Left forelimb (tissue), 1 donor: ENCODE measurements at places on chromosomes 1 and 21.

- DNase-seq, result no peak
Measured at GRCh38 chr1:26544126-26544525, 14.6 kb downstream of the RPS6KA1 start.

- no peak for DNase-seq
Measured at GRCh38 chr21:43988016-43988415, 24.1 kb upstream of the TRAPPC10 start.

GRCh38 chr1:101388904-101389546 is 152.2 kb downstream of the S1PR1 start:
- no peak for DNase-seq

- peak; percentile 36 for DNase-seq
Measured at GRCh38 chr1:110616587-110616986, 10.4 kb upstream of the KCNA2 start.

- no peak for DNase-seq
Measured at GRCh38 chr1:47564570-47564969, 126.7 kb downstream of the FOXD2 start.

GRCh38 chr1:228008391-228009115 is 1.8 kb downstream of the WNT3A start:
- peak; percentile 46 for DNase-seq

DNA sequence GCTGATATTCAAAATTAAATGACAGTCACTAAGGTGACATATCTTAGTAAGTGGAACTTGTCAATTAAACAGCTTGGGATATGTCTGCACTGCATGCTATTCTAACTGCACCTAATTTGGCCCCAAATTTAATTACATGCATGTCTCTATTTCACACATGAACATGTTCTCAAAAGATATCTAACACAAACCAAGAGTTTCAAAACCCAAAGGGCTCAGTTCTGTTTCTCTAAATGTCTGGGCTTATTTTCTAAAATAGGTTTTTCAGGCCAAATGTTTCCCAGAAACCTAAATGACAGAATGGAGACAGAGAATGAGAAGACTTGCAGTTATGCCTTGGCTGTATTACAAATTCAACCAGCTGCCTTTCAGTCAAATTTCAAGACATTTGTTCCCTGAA is 11.3 kb downstream of the RAB29 start:
- no peak for DNase-seq

DNA sequence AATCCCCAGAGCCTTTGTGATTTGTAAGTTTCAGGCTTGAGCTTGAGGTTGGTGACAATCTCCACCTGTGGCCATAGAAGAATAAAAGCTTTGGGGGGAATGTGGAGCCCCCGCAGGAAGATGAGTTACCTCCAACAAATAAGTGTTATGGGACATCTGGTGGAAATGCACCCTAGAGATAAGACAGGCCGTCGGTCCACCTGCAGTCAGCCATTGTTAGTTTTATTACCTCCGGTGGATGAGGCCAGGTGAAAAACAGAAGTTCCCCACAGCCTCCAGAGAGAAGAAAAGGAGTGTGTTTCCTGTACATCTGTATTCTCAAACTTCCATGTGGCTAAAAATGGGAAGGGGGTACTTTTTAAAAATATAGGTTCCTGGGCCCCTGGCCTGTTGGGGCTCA is 137.4 kb downstream of the KAZN start:
- DNase-seq, result no peak

GRCh38 chr1:41222496-41222895 is 19.6 kb downstream of the SCMH1 start:
- DNase-seq, result no peak

- DNase-seq, result no peak
Measured at GRCh38 chr21:41045534-41046268, 122.3 kb upstream of the BACE2 start.

- DNase-seq, result peak; percentile 6
Measured at GRCh38 chr1:211903490-211904245, 73.1 kb upstream of the LPGAT1 start.

DNA sequence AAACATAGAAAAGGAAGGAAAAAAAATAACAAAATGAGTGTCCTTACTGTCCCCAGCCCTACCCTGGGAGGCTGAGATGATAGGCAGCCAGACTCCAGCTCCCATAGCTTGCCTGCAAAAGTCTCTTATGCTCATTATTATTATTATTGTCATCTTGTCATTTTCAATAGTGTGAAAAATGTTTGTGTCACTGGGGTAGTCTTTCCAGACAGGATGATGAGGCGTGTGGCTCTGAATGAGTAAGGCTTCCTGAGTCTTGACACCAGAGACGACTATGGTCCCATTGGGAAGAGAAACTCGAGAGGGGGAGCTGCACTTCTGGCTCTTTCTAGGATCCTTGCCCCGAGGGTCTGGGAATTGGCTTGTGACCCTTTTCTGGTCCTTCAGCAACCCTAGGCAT is 1.1 kb upstream of the CYB561D1 start:
- DNase-seq, result no peak

DNA sequence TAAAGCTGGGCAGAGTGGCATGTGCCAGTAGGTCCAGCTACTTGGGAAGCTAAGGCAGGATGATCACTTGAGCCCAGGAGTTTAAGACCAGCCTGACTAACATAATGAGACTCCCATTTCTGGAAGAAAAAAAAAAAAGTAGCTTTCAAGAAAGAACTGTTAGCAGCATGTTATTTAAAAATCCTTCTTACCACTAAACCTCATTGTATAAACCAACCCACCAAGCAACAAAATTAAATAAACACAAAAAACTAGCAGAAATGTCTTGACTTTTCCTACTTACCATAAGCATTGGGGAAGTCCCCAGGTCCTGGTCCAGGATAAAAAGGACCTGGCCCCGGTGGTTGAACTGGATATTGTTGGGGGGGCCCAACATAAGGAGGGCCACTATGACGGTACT is 192.9 kb upstream of the HP1BP3 start:
- DNase-seq, result no peak

GRCh38 chr1:82564333-82564732 is 763.6 kb downstream of the ADGRL2 start:
- DNase-seq, result no peak

GRCh38 chr1:2474933-2475371 is 1.1 kb upstream of the PLCH2 start:
- DNase-seq, result no peak

- no peak for DNase-seq
Measured at GRCh38 chr1:201354151-201354900, 23.2 kb downstream of the TNNT2 start.

DNA sequence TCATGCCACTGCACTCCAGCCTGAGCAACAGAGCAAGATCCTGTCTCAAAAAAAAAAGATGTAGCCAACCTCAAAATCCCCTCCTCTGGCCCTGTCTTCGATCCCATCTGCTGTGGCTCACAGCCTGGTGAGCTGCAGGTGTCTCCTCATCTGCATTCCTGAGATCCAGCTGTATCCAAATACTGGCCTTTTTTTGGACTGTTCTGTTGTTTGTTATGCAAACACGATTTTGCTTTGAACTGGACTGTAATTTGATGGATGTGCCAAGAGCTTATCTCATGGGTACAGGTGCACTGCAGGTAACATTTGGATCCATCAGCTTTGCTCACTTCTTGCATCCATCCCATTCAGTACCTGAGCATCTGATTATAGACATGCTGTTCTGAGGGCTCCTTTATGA is 14.1 kb upstream of the FAM43B start:
- no peak for DNase-seq

GRCh38 chr1:61387829-61388228 is 305.5 kb downstream of the NFIA start:
- DNase-seq, result no peak

GRCh38 chr1:229027622-229028182 is 243.2 kb upstream of the RAB4A start:
- DNase-seq, result no peak

DNA sequence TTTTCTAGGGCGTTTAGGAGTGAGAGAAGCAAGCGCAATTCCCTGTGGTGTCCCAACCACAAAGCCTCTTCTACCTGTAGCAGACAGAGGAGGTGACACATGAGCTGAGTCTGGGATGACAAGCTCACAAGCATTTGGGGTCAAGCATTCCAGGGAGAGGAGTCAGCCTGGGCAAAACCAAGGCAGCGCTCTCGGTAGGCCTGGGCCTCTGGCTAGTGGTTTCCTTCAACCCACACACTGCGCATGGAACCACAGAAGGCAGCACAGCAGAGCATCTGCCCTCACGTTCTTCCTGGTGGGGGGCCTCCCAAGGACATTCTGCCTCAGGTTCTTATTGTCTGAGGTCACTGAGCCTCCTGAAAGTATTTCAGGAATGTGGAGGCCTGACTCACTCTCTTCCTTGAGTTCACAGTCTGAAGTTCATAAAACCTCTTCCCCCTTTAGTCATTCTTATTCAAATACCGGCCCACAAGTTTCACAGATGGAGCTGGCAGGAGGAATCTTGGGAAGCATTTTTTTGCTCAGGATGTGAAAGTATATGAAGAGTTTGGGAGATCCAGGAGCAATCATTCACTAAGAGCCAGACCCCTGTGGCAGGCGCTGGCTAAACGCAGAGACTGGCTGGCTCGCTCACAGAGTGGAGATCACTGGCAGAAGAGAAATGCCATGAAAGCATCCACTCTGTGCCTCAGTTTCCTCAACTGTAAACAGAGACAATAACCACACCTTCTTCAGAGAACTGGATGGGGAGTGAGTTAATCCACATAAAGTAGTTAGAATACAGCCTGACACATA is 26.8 kb downstream of the CCN1 start:
- DNase-seq, result no peak

- DNase-seq, result no peak
Measured at GRCh38 chr21:42112857-42113256, 41.7 kb downstream of the UMODL1 start.

GRCh38 chr1:186496171-186496851 is 35.4 kb upstream of the PDC start:
- no peak for DNase-seq

DNA sequence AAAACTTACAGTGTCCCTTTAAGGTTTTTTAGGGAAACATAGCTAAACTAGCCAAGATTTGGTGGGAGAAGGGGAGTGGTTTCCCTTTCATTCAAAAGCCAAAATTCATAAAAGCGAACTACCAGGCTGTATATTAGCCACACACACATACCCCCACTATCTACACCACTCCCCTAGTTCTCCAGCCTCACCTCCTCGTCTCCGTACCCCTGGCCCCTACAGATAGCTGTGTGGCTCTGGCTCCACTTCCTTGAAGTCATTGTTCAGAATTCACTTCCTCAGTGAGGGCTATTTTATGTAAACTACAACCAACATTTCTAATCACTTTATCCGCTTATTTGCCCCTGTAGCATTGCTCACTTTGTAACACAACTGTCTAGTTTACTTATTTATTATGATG is 5.3 kb upstream of the DPH5 start:
- DNase-seq, result no peak

GRCh38 chr1:184755226-184756065 is 788 bp upstream of the EDEM3 start:
- no peak for DNase-seq
